Stimulated activated CD4-positive, alpha-beta T cell treated with anti-CD3 and anti-CD28 coated beads, TNF-alpha, amount 100 ng/mL, for 1 hour (primary cell): ENCODE measurements at places on chromosomes 1 and 21.

GRCh38 chr21:28688381-28688780 lies 304.3 kb downstream of the LTN1 start:
- DNase-seq: no peak

- no peak for DNase-seq
Observed at GRCh38 chr1:151611288-151611790, 511 bp upstream of the SNX27 start.

DNA sequence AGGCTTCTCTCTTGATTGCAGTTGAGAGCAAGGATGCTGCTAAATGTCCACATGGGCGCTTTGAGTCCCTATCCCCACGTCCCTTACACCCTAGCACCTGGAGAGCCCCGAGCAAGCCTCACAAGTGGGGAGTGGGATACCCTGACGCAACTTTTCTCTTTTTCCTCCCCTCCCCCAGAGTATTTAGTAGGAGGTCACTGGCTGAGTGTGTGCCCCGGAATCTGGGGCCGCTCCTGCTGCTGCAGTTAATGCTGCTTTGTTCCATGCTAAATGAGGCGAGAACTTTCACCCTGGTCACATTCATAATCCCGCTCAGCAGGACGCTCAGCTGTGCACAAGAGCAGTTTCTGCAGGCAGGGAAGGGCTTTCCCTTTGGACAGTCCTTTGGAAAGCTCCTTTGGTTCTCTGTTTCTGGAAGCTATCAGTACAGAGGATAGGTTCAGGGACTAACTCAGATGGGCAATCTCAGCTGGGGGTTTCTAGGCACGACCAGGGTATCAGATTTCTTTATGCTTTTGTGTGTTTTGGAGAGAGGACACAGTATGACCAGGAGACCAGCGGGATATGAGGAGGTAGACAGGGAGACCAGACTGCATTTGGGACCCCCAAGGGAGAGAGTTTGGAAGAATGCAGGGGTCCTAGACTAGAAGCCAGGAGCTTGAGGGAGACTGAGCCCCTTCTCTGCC lies 75.9 kb downstream of the NOS1AP start:
- no peak for DNase-seq

- DNase-seq: no peak
Observed at GRCh38 chr1:226754793-226755533, 15.9 kb upstream of the ITPKB start.

- no peak for DNase-seq
Observed at GRCh38 chr1:246160905-246161304, 346.2 kb downstream of the SMYD3 start.

DNA sequence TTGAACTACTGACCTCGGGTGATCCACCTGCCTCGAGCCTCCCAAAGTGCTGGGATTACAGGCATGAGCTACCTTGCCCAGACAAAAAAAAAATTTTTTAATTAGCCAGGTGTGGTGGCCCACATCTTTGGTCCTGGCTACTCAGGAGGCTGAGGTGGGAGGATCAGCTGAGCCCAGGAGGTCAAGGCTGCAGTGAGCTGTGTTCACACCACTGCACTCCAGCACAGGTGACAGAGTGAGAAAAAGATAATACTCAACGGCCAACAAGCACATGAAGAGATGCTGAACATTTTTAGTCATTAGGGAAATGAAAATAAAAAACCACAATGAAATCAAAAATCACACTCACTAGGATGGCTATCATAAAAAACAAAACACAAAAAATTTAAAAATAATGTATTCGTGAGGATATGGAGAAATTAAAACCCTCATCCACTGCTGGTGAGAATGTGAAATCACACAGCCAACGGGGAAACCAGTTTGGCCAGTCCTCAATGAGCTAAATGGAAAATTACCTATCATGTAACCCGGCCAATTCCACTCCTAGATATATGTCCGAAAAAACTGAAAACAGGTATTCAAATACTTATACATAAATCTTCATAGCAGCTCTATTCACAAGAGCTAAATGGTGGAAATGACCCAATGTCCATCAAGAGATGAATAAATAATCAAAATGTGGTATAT lies 41.2 kb downstream of the ENAH start:
- no peak for DNase-seq
